ENCODE measurements at places on chromosomes 2 and 18.

GRCh38 chr2:4415171-4415570 is 711.8 kb downstream of the DCDC2C start:
- no peak for DNase-seq

DNA sequence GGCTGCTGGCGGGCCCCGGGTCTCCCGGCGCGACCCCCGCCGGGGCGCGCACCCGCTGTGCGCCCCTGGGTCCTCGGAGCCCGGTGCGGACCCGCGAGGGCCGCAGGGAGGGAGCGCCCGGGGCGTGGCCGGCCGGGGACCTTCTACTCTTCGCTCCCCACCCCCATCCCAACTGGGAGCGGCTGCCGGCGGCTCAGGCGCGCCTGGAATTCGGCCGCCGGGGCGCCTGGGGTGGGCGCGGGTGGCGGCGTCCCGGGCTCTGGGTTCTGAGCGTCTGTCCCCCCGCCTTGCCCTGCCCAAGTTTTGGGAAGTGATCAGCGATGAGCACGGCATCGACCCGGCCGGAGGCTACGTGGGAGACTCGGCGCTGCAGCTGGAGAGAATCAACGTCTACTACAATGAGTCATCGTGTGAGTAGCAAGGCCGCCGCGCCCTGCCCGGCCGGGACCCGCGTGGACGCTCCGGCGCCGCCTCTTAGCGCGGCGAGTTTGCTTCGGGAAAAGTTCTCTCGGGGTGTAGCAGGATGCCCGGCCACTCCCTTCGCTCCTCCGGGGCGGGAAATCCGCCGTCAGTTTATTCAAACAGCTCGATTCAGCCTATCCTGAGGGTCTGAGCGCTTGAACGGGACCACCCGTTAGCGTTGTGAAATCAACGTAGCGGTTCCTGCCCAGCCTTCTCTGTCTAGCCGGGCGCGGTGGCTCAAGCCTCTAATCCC is 502 bp downstream of the TUBB6 start:
- DNase-seq = no peak

DNA sequence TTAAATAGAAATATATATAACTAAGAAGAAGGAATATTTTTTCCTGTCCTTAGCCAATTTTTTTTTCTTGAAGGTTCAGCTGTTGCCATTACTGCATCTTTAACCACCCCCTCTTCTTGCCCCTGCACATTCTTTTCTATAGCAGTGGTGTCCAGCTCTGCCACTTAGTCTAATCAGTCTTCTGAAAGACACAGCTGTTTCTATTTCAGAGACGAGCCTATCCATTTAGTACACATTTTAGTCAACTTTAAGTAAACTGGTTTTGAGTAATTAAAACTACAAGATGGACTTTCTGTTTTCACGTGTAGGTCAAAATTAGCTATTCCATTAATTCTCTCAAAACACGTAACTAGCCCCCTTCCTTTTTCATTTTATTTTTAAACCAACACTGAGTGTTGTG is 21.0 kb downstream of the SPOPL start:
- no peak for DNase-seq

DNA sequence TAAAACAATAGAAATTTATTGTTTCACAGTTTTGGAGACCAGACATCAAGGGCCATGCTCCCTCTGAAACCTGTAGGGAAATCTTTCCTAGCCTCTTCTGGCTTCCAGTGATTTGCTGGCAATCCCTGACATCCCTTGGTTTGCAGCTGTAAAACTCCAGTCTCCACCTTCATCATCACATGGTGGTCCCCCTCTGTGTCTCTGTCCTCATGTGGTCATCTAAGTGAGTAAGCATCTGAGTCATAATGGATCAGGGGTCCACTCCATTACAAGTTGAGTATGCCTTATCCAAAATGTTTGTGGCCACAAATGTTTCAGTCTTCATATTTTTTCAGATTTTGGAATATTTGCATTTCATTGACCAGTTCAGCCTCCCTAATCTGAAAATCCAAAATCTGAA is 5.6 kb upstream of the SGPP2 start:
- DNase-seq = no peak
